ENCODE measurements at places on chromosomes 13 and 19.

- no peak for DNase-seq
Measured at GRCh38 chr19:18114483-18114882, 16.9 kb downstream of the MAST3 start.

DNA sequence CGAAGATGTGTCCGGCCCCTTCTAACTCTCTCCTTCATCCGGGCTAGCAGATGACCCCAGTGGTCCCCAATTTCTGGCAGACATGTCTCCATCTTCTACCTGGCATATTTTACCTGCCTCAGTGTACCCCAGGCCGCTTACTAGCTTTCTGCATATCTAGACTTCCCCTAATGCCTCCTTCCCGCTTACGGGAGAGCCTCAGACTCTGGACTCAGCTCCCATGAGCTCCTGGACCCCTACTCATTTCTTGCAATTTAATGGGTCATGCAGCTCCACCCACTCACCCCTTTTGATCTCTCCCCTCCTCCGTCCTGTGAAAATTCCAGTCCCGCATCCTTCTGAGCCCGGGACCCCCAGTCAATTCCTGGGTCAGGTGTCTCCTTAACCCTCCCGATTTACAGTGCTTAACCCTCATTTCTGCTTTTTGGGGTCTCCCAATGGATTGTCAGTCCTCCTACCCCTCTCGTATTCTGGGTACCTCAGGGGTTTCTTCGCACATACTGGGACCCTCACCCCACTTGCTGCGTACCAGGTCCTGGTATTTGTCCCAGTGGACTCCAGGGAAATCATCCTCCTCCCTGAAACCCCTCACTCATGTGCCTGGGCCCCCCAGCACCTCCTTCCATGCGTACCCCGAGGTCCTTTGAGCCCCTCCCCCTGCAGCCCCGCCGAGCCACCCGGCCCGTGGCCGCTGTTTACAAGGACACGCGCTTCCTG lies 500 bp upstream of the JUNB start:
- DNase-seq = no peak

GRCh38 chr19:50636317-50637085 lies 3.2 kb downstream of the SYT3 start:
- no peak for DNase-seq

DNA sequence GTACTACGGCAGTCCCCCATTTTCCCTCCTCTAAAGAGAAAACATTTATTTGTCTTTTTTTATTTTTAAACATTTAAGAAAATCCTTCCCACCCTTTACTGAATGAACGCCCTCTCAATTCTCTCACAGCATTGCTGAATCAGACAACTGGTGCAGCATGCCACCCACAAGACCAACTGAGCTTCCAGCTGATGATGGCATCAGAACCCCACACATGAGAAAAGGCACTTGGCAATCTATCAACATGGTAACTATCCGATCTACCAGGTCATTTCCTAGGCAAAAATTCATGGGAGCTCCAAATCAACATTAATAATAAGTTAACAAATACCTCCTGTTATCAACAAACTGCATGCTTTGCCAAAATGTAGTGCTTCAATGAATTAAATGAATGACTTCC lies 43.1 kb downstream of the LHFPL6 start:
- no peak for DNase-seq

GRCh38 chr19:12647490-12648071 lies 19.0 kb downstream of the MAN2B1 start:
- DNase-seq = no peak

DNA sequence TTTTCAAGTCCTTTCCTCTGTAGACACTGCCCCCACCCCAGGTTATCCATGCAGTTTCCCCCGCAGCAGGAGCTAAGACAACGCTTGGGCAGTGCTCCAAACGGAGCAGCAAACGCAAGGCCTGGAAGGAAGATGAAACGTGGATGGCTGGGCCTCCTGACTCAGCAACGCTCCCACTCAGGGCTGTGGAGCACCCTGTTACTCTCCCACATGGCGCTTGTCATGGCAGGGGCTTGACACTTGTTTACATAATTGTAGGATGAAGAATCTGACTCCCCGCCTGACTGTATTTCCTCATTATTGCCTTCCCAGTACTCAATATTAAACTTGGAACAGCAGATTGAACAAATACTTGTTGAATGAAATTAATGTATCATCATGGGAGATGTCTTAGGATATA lies 799 bp upstream of the C1QTNF9B start:
- no peak for DNase-seq

- DNase-seq = no peak
Measured at GRCh38 chr19:11693505-11694499, 44.9 kb downstream of the ZNF823 start.

- DNase-seq = no peak
Measured at GRCh38 chr19:45585158-45585577, 566 bp upstream of the OPA3 start.

GRCh38 chr19:18417250-18418028 lies 1.8 kb upstream of the SSBP4 start:
- no peak for DNase-seq

GRCh38 chr19:1079566-1080111 lies 12.7 kb downstream of the ARHGAP45 start:
- peak; percentile 60 for DNase-seq

- DNase-seq = no peak
Measured at GRCh38 chr13:74289861-74290773, 155.9 kb upstream of the KLF12 start.

GRCh38 chr13:48167866-48168265 lies 65.1 kb upstream of the ITM2B start:
- no peak for DNase-seq

- no peak for DNase-seq
Measured at GRCh38 chr19:8161135-8161646, 11.8 kb upstream of the FBN3 start.

DNA sequence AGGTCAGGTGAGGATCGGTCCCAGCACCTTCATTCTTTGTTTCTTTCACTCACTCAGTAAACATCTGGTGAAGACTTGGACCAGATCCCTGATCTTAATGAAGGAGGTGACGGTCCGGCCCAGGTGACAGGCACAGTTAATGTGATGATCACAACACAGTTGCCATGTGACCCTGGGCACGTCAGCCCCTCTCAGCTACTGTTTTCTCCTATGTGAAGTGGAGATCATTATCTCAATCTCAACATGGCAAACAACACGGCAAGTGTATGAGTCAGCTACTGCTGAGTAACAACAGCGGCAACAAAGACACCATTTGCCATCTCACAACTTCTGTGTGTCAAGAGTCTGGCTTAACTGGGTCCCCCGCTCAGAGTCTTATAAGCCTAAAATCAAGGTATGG lies 74.6 kb downstream of the GNG7 start:
- DNase-seq = no peak

DNA sequence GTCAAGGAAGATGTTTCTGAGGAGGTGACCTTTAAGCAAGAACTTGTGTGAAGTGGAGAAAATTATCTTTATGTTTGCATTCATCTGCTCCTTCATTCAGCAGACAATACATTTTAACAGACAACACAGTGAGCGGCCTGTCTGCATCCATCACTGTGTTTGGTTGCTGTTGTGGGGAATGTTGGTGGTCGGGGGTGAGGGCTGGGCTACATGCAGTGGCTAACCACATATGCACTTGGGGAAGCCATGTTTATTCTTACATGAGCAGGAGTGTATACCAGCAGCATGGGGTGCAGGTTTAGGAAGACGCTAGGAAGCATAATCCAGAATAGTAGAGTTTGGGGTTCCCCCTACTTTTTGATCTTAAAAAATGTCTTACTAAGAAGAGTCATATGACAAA lies 66.4 kb downstream of the DHRS12 start:
- no peak for DNase-seq

- no peak for DNase-seq
Measured at GRCh38 chr13:25420161-25420560, 48.4 kb downstream of the ATP8A2 start.

DNA sequence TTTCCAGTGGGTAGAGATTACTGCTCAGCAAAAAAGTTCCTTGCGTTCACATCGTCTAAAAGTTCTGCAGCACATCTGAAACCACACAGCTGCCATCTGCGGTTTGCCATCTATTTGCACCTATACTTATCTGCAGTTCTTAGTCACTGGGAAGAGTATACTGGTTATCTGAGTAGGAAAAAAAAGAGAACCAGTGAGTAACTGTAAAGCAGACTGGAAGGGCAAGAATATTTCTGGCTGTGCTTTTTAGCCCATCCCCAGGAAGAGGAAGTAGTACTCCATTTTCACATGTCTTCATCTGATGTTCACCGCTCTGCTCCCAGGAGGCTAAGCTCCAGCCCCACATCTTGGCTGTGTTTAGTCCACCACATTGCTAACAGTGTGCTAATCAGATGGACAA lies 35.6 kb downstream of the EFNB2 start:
- DNase-seq = no peak

DNA sequence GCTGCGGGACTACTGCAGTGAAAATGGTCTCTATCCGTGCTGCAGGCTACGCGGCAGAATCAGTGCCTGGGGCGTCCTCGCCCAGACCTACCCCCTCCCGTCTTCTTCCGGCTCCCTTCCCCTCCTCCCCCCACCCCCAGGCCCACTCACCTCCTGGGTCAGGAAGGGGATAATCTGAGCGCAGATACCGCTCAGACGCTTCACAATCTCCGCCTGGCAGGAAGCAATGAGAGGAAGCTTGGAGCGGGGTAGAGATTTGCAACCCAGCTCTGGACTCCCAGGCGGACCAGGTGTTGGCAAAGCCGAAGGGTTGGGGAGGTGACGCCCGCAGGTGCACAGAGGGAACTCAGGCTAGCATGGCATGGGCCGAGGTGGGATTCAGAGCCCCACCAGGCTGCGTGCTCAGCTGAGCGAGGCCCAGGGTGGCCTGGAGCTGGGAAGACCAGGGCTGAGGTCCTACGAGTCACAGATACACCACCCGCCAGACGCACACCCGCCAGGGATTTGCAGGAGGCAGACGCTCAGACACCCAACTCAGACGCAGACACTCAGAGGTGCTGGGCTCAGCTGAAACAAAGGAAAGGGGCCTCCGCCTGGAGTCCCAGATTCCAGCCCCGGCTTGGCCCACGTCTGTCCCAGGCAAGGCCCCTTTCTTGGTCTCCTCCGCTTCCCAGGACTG lies 4.1 kb downstream of the TLE2 start:
- DNase-seq = no peak

- DNase-seq = no peak
Measured at GRCh38 chr13:22336460-22336859, 665.6 kb downstream of the FGF9 start.

- DNase-seq = peak; percentile 60
Measured at GRCh38 chr19:9674663-9675357, at the start of gene ZNF562. ZNF562 (minus strand) TSS chr19:9675100; CDS start chr19:9660744, 14,356 bp downstream.

DNA sequence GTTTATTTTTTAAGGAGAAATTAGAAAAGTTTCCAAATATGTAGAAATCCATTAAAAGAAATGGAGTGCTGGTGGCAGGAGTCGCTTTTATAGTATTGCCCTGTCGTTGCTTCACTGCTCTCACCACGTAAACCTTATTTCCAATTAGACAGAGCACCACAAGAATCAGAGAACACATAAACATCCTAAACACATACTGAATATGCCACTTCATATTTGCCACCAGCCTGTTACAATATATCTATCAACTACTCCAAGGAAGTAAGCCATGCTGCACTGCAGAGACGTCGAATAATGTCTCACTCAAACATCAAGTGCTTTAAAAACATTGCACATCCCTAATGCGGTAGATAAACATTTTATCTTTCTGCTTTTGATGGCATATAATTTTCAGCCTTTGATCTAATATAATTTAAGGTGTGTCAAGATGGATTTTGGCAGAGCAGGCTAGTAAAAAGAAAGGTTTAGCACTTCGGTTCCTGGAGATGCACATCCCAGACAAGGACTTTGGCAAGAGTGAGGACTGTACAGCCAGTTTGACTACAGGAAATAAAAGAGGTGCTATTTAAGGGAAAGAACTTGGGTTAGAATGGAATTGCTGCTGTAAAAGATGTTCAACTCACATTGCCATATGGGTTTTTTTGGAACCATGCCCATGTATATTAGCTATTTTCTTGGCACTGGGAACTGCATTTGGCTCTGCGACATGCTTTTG lies 932.3 kb downstream of the EFNB2 start:
- no peak for DNase-seq

DNA sequence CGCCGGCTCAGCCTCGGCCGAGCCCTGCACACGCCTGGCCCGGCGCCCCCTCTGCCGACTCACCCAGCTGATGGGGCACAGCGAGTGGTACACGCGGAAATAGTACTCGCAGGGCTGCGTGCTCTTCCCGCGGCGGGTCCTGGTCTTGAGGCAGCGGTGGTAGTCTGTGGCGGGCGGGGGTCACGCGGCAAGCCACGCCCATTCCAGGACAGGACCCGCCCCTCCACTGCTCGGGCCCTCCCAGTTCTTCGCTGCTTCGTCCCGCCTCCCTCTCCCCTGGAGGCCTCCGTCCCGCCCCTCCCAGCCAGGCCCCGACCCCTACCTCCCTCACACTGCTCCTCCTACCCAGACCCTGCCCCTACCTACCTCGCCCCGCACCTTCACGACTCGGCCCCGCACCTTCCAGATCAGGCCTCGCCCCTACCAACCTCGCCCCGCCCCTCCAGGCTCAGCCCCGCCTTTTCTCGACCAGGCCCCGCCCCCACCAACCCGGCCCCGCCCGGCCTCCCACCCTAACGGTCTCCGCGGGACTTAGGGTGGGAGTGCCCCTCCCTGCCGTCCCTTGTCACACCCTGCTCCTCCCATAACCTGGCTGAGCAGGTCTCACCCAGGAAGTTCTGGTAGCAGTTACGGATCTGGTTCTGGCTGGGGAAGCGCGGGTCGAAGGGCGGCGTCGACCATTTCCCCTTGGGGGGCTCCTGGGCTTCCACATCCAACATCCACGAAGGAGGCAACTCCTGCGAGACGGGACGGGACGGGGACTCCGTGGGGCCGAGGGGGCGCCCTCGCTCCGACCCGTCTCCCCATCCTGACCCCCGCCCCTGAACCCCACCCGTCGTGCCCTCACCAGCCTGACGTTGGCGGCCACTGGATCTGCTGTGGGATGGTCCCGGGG lies 469 bp downstream of the COX6B2 start:
- DNase-seq = peak; percentile 34

- DNase-seq = no peak
Measured at GRCh38 chr19:38727868-38728660, 16.2 kb downstream of the CAPN12 start.

DNA sequence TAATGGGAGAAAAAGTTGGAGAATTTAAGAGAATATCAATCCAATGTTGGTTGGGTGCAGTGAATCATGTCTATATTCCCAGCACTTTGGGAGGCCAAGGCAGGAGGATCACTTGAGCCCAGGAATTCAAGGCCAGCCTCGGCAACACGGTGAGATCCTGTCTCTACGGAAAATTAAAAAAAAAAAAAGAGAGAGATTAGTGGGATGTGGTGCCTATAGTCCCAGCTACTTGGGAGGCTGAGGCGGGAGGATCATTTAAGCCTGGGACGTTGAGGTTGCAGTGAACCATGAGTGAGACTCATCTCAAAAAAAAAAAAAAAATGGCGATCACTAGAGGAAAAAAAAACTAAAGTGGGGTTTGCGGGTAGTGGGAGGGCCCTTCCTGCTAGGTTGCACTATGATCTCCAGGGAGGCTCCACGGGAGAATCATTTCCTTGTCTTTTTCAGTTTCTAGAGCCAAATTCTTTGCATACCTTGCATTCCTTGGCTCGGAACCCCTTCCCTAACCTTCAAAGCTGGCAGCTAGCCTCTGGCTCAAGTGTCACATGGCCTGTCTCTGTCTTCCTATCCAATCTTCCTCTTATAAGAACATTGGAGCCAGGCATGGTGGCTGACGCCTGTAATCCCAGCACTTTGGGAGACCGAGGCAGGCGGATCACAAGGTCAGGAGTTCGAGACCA lies 5.8 kb upstream of the ERCC2 start:
- no peak for DNase-seq

Measured in stimulated activated CD4-positive, alpha-beta T cell treated with anti-CD3 and anti-CD28 coated beads, Interleukin-15, amount 100 ng/mL, for 1 hour (primary cell).